ENCODE measurements at places on chromosomes 7 and 10.

GRCh38 chr10:13717936-13718772 lies 131.4 kb downstream of the PRPF18 start:
- DNase-seq, result peak; percentile 87

GRCh38 chr10:43226441-43226840 lies 40.4 kb downstream of the RASGEF1A start:
- DNase-seq, result no peak

DNA sequence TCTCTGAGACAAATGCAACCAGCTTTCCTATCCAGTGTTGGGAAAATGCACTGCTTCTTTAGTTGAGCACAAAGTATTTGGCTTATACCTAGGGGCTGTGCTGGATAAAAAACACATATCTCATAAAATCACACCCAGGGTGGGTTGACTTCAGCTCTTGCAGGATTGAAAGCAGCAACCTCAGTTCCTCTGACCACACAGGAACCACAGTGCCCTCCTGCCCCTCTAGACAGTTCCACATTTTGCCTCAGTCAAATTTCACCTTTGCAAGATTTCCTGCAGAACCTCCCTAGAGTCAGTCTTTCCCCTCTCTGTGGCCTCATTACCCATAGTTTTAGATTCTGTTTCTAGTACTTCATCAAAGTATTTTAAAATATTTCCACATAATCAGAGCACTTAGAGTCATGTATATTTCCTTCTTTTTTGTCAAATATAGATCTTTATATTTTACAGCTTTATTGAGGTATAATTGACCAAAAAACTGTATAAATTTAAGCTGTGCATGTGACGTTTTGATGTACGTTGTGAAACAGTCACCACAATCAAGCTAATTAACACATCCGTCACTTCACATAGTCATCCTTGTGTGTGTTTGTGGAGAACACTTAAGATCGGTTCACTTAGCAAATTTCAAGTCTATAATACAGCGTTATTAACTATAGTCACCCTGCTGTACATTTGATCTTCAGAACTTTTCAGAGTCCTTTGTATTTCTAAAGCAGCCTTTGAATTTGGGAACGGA lies 37.0 kb upstream of the EGR2 start:
- DNase-seq, result no peak

DNA sequence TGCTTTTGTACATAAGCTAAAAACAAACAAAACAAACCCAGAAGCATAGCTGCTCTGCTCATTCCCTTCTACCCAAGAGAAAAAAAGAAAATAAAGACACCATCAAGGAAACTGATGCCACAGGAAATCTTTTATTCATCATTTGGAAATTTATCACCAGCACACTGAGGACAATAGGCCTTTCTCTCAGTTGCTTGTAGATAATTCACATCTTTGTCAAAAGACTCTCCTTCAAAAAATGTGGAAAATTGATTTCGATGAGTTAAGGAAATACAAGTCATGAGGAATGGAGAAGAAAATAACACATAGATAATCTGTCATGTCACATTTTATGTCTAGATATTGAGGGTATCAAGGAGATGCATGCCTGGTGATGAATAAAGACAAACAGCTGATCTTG lies 53.5 kb downstream of the ZNF37A start:
- no peak for DNase-seq

GRCh38 chr7:151820491-151821105 lies 56.3 kb downstream of the PRKAG2 start:
- DNase-seq, result no peak

All from AG20443 (cell line).